Stomach (tissue), 19 donors: ENCODE measurements at places on chromosomes 11 and 22. TPM values are rescaled to one million over a fixed set of nuclear protein-coding genes. Genes with fewer than 3 reads are reported as not detected.

BACE1 gene
- total RNA-seq = 16.4 TPM

PPME1 gene
- 4.5 TPM for total RNA-seq

DNA sequence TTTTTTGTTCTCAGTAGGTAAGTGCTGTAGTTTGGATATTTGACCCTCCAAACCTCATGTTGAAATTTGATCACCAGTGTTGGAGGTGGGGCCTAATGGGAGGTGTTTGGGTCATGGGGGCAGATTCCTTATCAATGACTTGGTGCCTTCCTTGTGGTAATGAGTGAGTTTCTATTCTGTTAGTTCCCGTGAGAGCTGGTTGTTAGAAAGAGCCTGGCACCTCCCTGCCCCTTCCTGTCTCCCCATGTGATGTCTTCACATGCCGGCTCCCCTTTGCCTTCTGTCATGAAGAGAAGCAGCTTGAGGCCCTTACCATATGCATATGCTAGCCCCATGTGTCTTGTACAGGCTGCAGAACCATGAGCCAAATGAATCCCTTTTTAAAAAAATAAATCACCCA is 138.3 kb downstream of the TMEM135 start:
- no peak for DNase-seq

DNA sequence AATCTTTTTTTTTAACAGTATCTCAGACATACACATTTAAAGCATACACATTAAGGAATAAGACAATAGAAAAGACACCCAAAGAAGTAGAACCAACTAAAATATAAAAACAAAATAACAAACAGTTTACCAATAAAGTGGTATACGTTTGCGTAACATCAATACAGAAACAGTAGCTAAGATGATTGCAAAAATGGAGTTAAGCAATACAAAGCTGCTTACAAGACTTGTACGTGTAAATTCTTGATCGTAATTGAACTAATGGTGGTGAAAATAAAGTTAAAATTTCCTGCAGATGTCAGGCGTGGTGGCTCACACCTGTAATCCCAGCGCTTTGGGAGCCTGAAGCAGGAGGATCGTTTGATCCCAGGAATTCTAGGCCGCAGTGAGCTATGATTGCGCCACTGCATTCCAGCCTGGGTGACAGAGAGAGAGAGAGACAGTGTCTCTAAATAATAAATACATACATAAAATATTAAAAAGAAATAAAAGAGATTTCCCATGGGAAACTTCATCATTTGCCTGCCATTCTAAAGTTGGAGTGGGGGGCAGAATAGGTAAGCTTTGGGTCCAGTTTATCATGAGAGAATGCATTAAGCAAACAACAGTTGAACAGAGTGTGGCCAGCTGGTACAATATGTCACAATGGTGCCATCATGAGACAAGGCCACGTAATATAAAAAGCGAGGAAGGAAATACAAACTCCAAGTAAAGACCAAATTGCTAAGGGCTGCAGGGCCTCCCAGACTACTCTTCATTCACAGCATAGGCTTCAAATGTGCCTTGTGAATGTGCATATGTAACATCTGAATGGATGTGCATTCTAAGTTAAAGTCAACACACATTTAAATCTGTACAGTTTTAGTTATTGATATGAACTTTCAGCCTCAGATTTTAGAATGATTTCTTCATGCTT is 38.9 kb upstream of the EED start:
- no peak for DNase-seq

CCDC116 gene
- not detected for total RNA-seq

UBASH3B gene
- 2.9 TPM for total RNA-seq

DNA sequence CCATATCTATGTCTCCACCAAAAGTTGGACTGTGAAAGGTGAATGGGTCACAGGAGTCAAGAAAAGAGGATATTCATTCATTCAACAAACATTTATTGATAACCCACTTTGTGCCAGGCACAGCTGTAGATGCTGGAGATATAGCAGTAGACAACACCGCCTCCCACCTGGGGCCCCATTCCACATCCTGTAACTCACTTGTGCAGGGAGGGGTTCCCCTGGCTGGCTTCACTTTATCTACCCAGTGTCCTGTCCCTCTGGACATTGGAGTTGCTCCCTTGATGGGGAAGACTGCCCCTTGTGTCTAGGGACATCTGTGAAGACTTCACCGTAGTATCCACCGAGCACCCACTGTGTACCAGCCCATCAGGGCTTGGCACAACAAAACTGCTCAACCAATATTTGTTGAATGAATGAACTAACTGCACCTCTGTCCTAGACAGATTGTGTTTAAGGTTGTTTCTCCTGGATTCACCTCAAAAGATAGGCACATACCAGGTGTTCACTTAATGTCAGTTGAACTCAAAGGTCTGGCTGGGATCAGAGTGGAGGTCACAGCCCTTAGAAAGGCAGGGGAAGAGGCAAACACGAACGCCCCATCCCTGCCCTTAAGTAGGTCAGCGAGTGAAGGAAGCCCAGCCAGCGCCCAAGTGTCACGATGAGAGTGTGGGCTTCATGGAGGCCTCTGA is 1.4 kb upstream of the OVOL1 start:
- no peak for DNase-seq

- DNase-seq = no peak
These were observed 38.7 kb upstream of the TOP3B start for GRCh38 chr22:22021162-22021750.

GRCh38 chr11:86380295-86381059 is 5.8 kb downstream of the CCDC81 start:
- no peak for DNase-seq

DNA sequence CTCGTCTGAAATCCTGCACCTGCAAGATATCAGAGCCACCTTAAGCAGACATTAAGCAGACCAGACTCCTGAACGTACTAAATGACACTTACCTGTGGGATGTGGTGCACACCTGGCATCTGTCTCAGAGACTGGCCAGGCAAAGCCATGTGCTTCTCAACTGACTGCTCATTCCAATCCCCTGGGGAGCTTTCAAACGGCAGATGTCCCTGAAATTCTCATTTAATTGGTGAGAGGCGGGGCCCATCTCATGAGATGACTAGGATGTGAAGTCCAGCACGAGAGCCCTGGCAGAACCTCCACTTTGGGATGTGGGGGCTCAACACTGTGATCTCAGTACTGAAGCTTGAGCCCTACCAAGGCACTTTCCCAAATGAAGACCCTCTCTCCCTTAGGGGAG is 84.9 kb upstream of the HMGXB4 start:
- DNase-seq = no peak

DNA sequence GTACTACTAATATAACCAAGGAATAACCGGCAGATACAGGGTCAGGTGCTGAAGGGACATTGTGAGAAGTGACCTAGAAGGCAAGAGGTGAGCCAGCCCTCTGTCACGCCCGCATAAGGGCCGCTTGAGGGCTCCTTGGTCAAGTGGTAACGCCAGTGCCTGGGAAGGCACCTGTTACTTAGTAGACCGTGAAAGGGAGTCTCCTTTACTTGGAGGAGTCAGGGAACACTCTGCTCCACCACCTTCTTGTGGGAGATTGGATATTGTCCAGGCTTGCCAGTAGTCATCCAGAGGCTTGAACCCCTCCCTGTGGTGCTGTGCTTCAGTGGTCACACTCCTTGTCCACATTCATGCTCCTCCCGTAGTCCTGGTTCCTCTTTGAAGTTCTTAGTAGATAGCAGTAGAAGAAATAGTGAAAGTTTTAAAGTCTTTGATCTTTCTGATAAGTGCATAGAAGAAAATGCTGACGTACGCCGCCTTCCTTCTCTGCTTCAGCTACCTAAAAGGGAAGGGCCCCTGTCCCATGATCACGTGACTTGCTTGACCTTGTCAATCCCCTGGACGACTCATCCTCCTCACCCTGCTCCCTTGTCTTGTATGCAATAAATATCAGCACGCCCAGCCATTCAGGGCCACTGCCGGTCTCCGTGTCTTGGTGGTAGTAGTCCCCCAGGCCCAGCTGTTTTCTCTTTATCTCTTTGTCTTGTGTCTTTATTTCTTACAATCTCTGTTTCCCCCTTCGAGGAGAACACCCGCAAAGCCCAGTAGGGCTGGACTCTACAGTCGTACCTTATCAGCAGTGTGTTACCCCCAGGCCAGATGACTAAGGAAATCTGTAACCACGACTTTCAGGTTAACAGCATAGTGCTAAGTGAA is 6.1 kb downstream of the NUP50 start:
- DNase-seq = no peak

P4HA3 gene
- total RNA-seq = 0.87 TPM

GRCh38 chr22:27617214-27617881 is 184.2 kb downstream of the MN1 start:
- DNase-seq = no peak
